ENCODE measurements at places on chromosomes 5 and 9.

- no peak for DNase-seq
Observed at GRCh38 chr5:108059334-108059733, 322.6 kb downstream of the FBXL17 start.

- no peak for DNase-seq
Observed at GRCh38 chr5:116989995-116990394, 415.4 kb upstream of the SEMA6A start.

GRCh38 chr5:27124590-27124989 lies 86.2 kb upstream of the CDH9 start:
- no peak for DNase-seq

GRCh38 chr9:89798547-89799120 lies 193.8 kb downstream of the GADD45G start:
- no peak for DNase-seq

GRCh38 chr9:804026-804425 lies 37.5 kb upstream of the DMRT1 start:
- DNase-seq: no peak

DNA sequence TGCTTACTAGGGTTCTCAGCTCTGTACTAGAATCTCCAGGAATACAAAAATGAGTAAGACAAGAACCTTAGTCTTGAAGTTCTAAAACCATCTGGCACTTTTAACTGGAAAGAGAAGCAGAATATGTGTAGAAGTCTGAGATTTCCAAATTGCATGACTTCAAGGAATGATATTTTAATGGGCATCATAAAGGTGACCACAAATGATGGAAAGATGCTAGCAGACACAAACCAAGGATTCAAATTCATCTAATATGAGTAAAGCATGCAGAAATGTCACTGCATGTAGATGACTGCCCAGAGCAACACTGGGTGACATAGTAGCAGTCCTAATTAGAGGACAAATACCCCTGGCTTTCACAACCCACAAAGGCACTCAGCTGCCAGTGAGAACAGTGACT lies 117.2 kb downstream of the RPS23 start:
- DNase-seq: no peak

GRCh38 chr5:65758546-65759144 lies 36.6 kb downstream of the NLN start:
- DNase-seq: no peak

DNA sequence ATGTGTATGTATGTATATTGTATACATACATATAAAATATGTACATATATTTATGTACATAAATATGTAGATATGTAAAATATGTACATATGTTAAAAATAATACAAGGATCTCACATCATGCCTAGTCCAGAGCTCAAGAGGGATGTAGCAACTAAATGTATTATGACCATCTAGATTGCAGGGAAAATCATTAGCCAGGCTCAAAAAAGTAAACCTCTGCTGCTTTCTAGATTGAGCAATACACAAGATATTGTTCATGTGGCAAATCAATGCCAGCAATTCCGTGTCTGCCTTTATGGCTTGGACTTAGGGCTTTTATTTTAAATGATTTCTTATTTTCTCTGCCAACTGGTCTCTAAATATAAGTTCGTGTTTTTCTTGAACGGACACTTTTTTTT lies 65.2 kb downstream of the RAI14 start:
- DNase-seq: no peak

DNA sequence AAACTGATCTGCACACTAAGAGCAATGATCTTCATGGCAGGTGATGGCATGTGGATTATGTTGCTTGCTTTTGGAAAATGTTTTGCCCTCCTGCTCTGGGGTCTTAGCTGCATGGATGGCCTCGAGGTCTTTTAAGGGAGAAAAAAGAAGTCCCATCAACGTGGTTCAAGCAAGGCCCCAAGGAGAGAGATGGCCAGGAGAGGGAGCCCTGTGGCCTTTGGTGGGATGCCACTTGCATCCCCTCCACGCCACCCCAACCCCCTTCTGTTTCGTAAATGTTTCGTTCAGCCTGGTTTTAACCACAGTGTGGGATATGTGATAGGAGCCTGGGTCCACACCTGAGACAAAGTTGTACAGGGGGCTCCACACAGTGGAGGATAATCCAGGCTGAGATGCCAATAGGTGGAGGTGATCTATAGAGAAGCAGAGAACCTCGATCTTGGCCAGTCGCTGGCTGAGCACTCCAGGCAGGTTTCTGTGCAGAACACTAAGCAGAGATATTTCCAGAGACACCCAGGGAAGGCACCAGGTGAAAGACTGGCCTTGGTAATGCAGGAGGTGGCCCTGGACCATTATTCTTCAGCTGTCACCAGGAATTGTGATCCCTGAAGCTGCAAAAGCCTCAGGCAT lies 25.8 kb upstream of the FRRS1L start:
- DNase-seq: no peak

All from cortex of kidney (tissue), 1 donor.